ENCODE measurements at places on chromosomes 16 and 17.

DNA sequence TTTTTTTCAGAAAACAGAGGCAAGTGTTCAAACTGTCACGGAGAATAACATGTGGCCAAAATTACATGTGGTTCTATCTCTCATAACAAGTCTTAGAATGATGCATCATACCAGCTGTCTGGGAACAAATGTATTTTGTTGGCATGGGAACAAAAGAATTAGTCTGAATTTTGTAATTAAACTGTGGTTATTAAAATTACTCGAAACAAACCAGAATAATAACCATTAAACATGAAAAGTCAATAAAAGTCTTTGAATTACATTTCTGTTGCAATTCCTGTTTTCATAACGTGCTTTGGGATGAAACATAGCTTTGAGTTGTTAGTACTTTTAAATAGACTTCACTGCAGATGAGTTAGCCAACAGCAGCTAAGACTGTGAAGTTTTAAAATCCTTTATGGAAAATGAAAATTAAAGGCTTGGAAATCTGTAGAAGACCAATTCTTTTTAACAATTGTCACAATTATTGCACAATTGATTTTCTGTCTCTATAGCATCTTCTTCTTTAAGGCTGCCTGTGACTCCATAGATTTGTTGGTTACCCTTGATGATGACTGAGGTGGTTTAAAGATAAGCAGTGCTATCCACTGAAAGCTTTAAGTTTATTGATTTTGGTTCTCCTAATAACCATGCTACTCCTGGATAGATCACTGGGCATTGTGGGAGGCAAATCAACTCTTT is 117.9 kb upstream of the AXIN2 start:
- no peak for DNase-seq

GRCh38 chr16:54493594-54493993 is 207.0 kb upstream of the IRX3 start:
- DNase-seq, result no peak

DNA sequence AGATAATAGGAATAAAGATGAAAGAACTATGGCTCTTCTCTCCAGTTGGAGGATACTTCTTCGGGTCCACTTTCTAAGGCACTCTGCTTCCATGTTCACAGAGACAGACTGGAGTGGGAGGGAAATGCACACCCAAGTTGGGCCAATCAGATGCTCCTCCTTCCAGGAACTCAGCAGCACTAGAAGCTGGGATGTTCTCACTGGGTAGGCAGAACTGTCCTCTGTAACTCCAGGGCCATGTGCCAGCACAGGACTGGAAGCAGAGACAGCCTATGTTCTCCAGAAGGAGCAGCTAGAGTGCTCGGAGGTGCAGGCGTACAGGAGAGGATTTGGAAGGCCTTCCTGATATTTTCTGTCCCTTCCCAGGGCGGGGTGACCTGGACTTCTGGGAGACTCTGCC is 49.9 kb upstream of the SREBF1 start:
- no peak for DNase-seq

DNA sequence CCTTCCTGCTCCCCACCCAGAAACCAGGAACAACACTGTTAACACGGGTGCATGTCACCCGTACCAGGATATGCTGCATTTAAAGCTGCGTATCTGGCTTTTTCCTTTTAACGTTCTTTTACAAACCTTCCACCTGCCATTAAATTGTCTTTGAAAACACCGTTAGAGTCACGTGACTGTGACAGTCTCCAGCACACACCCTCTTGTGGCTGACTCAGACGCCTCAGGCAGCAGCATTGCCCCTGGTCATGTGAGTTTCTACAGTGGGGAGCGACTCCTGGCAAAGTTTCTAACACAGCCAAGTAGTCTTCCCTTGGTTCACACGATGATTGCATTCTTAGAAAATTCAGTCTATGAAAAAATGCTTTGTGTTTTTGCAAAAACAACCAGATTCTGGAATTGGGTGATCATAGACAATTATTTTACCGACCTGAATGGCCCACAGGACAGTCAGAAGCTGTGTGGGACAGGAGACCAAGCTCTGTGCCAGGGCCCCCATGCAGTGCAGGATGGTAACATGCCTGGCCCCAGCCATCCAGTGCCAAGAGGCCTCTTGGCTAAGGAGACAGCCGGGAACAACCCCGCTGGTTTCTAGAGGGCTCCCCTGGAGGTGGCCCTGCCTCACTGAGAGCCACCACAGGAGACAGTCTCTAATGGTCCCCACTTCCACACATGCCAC is 199.1 kb downstream of the KATNIP start:
- no peak for DNase-seq

GRCh38 chr16:83248735-83249463 is 558.9 kb upstream of the HSBP1 start:
- no peak for DNase-seq

DNA sequence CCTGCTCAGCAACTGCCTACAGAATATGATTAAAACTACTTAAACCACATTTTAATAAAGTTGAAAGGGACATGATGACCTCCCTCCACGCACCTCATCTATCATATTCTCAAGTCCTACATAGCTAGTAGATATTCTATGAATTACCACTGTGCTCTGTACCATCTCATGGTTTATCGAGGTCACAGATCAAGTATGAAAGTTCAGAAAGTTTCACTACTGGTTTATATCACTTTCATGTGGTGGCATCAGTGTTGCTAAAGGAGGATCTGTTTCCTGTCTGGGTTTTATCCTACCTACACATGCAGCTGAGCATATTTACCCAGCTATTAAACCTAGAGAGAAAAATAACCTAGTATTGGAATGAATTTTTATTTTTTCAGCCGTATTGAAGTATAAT is 214.9 kb upstream of the MON1B start:
- no peak for DNase-seq

DNA sequence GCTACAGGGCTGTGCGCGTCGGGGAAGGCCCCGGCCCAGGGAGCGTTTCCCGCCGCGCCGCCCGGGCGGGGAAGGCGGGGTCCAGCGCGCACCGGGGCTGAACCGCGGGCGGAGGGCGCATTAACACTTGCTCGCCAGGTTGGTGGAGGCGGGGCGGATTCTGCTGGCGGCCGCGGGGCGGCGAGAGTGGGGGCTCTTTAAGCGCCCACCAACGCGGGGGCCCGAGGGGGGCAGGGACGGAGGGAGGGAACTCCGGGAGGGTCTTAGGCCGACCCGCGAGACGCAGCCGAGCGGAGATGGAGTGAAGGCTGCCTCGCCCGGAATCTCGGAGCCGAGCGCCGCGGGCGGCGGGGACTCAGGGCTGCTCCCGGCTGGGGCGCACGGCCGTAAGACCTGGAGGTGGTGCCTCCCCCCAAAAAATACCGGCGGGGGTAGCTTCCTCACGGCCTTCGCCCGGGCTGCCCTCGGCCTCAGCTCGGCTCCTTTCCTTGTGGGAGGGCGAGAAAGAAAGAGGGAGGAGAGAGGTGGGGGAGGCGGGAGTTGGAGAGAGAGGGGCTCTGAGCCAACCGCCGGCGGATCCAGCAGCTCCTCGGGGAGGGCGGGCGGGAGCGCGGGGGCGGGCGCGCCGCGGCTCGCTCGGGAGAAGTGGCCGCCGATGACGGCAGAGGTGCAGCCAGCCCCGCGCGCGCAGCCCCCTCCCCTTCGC is 415 bp upstream of the FOXF1 start:
- peak; percentile 62 for DNase-seq

- DNase-seq, result no peak
Observed at GRCh38 chr16:85321509-85322271, 209.4 kb upstream of the CIBAR2 start.

GRCh38 chr16:12529582-12529981 is 274.1 kb downstream of the CPPED1 start:
- no peak for DNase-seq

DNA sequence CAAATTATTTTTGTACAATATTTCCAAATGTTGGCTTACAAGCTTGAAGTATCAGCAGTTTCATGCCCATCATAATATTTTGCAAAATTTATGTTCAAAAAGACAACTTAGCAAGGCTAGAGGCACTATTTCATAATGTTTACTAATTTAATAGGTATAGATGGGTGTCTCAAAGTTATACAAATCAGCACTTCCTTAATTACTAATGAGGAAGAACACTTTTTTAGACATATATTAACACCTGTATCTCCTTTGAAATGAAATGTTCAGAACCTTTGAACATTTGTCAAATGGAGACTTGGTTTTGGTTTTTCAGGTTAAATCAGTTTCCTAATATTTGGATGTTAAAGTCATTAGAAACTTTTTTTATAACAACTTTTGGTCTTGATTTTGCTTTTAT is 2.2 kb downstream of the TAT start:
- no peak for DNase-seq

DNA sequence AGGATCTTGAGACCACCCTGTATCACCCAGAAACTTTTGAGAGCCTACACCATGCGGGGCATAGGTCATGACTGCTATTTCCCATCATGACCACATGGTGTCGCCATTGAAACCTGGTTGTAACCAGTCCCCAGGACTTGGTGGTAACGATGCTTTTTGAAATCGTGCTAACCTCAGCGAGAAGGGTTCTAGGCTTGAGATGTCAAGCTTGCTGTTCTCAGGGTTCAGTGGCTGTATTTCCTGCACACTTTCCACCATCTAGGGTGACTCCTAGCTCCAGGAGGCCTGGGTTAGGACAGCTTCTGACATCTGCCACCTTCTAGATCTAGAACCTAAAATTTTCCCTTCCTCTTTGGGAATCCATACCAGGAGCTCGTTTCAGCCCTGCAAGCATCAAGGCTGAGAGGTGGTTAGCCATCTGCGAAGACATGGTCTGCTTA is 13.0 kb upstream of the SPNS3 start:
- DNase-seq, result no peak

DNA sequence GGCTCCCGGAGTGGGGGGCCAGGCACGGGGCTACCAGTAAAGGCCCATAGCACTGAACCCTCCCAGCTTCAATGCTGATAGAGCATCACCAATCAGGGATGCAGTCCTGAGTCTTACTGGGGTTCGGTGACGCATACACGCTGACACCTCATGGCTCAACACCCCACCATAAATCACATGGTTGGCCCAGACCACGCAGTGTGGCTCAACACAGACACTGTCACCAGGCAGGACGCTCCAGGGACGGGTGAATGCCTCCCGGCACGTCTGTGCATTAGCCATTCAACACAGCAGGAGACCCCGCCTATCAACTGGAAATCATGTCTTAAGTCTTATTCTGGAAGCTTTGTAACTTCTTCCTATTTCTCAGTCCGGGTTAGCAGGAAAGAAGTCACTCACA is 35.0 kb downstream of the NECAB2 start:
- no peak for DNase-seq

GRCh38 chr17:11284811-11285210 is 43.8 kb downstream of the SHISA6 start:
- no peak for DNase-seq

- DNase-seq, result no peak
Observed at GRCh38 chr17:80720610-80721577, 176.3 kb downstream of the RPTOR start.

DNA sequence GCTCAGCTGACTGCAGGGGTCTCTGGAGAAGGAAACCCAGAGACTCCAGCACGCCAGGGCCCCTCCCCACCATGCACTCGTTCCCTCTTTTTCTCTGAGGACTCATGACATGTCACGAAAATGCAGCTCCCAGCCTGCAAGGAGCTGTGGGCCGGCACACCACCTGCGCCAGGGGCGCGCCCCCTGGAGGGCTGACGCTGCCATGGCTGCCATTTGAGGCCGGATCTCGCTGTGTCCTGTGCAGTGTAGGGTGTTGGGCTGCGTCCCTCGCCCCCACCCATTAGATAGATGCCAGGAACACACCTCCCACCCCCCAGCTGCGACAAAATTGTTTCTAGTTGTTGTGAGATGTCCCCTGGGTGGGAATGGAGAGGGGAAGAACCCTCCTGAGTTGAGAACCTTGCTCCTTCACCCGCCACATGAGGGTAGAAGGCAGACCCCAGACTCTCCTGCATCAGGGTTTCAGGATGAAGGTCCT is 8.2 kb downstream of the SYNGR2 start:
- DNase-seq, result no peak

DNA sequence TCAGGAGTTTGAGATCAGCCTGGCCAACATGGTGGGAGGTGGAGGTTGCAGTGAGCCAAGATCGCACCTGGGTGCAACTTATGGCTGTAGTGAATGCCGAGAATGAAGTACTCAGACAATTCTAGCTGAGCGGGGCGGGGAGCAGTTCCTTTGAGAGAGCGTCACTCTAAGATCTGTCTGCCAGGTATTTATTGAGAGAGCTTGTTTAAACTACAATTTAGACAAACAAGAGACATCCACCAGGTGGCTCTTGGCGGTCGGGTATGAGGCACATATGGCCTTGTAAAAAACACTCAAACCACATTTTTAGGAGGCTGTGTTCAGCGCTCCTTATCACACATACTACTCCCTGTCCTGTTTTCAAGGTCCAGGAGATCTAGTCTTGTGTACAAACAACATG is 40.6 kb upstream of the CDH1 start:
- no peak for DNase-seq

GRCh38 chr17:6187836-6188235 is 117.7 kb downstream of the WSCD1 start:
- DNase-seq, result no peak

DNA sequence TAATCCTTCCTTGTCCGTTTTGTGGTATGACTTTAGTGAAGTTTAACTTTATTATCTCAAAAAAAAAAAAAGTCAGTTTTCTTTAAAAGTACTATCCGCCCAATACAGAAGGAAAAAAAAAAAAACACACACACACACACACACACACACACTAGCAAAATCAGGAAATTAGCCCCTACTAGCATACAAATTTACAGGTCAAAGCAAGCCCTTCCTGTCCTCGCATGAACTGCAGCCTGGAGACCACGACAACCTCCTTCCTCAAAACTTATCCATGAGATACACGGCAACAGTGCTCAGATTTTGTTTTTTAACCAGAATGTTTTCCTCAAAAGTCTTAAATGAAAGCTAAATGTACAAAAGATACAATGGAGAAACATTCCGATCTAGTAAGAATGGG is 16.2 kb downstream of the NCOR1 start:
- DNase-seq, result no peak

- peak; percentile 12 for DNase-seq
Observed at GRCh38 chr16:81238296-81239011, at the start of gene BCO1. Gene BCO1, plus strand, starts transcription at chr16:81238689. Its CDS starts 220 bp downstream, at chr16:81238909.

DNA sequence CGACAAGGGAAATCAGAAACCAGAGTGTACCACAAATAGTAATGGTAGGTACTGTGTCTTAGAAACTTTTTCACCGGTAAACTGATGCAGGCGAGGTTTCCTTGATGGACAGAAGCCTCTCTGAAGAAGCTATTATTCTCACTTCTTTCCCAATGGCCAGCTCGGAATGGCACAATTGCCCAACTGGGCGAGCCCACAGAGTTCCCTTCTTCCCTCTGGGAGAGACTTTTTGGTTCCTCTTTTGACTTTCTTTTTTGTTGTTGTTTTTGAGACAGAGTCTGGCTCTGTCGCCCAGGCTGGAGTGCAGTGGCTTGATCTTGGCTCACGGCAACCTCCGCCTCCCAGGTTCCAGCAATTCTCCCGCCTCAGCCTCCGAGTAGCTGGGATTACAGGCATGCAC is 16.9 kb downstream of the SLC43A2 start:
- DNase-seq, result no peak

- DNase-seq, result no peak
Observed at GRCh38 chr17:41917679-41918313, 955 bp downstream of the ACLY start.

- DNase-seq, result peak; percentile 37
Observed at GRCh38 chr17:31339906-31340661, 18.7 kb upstream of the EVI2A start.

GRCh38 chr16:74748616-74749026 is 26.0 kb downstream of the FA2H start:
- no peak for DNase-seq

All from fibroblast of skin of left biceps (primary cell).